ENCODE measurements at places on chromosomes 7 and 10.

DNA sequence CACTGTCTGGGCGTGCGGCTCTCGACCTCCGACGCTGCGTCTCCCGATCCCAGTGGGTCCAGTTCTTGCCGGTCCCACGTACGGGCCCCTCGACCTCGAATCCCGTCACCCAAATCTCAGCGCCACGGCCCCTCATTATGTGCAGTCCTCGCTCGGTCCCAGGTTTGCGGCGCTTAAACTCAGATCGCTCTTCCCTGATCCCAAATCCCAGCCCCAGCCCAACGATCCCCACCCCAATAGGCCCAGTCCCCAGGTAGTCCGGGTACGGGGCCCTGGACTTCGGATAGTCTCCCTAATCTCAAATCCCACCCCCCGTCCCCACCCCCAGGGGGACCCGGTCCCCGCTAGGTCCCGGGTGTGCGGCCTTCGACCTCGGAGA is 666 bp downstream of the HNRNPF start:
- DNase-seq = no peak

GRCh38 chr7:134184767-134185166 is 57.6 kb downstream of the LRGUK start:
- DNase-seq = no peak

- no peak for DNase-seq
Observed at GRCh38 chr10:5311617-5312016, 53.1 kb upstream of the UCN3 start.

- no peak for DNase-seq
Observed at GRCh38 chr7:69162931-69163670, 435.2 kb upstream of the AUTS2 start.

DNA sequence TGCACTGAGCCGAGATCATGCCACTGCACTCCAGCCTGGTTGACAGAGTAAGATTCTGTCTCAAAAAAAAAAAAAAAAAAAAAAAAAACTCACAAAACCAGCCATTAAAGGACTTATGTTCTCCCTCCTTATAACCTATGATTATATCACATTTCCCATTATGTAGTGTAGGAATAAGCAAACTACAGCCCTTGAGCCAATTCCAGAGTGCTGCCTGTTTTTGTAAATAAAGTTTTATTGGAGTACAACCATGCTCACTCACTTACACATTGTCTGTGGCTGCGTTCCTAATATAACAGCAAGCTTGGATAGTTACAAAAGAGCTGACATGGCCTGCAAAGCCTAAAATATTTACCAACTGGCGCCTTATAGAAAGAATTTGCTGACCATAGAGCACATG is 72.7 kb upstream of the ARID5B start:
- DNase-seq = no peak

DNA sequence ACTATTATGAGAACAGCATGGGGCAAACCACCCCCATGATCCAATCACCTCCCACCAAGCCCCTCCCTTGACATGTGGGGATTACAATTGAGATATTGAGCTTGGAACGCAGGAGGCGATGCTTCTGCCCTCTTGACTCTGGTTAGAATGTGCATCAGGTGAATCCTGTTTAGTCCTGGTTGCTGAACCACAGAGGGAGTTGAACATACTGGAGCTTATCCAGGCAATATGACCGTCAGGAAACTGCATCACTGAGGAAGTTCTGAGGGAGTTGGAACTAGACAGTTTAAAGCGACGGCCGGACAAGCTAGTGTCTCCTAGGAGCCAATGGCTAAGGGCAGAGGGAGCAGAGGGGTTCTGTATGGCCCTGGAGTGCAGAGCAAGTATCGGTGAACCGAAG is 31.8 kb upstream of the GARS1 start:
- DNase-seq = no peak

GRCh38 chr10:93542358-93542791 is 24.1 kb upstream of the FFAR4 start:
- DNase-seq = no peak

DNA sequence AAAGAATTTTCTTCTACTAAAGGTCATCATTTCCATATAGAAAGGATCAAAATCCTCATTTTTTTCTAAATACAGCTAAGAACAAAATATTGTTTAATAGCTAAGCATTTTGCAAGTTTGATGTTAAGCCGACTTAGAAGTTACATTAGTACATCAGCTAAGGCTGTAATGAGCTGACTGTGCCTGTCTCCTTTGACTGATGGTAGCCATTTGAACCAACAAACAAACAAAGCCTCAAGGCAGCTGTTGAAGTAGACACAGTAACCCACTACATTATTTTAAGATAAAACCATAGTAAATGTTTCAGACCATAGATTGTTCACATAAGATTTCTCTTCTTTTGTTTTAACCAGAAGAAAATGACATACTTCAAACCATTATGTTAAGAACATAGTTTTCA is 210.9 kb upstream of the VSTM2A start:
- DNase-seq = no peak

GRCh38 chr7:39416866-39417265 is 149.3 kb upstream of the YAE1 start:
- DNase-seq = no peak

All from activated CD8-positive, alpha-beta memory T cell treated with anti-CD3 and anti-CD28 coated beads, Interleukin-2, amount 10 ng/mL, durations not matched to agents 7 days and 5 days (primary cell).